Activated CD4-positive, alpha-beta memory T cell treated with anti-CD3 and anti-CD28 coated beads, Interleukin-2, amount 10 ng/mL, durations not matched to agents 7 days and 5 days (primary cell): ENCODE measurements at places on chromosomes 7 and 10. TPM values are rescaled to one million over a fixed set of nuclear protein-coding genes. Genes with fewer than 3 reads are reported as not detected.

- H3K36me3 ChIP-seq: peaks cover 6% of the 10 kb centered on the region
- no peak overlapping the region for H3K27ac ChIP-seq
- DNase-seq: no peak
- H3K4me3 ChIP-seq: no peak overlapping the region
- no peaks in the 10 kb centered on the region for H3K27me3 ChIP-seq
- peaks cover 11% of the 10 kb centered on the region for H3K4me1 ChIP-seq
These were observed 1.9 kb upstream of the PGAM2 start for GRCh38 chr7:44067064-44067951.

GRCh38 chr10:10564081-10564794 is 453.4 kb upstream of the CELF2 start:
- no peaks in the 10 kb centered on the region for H3K4me1 ChIP-seq
- H3K27ac ChIP-seq: no peak overlapping the region
- no peak overlapping the region for H3K4me3 ChIP-seq
- no peak for DNase-seq

DNA sequence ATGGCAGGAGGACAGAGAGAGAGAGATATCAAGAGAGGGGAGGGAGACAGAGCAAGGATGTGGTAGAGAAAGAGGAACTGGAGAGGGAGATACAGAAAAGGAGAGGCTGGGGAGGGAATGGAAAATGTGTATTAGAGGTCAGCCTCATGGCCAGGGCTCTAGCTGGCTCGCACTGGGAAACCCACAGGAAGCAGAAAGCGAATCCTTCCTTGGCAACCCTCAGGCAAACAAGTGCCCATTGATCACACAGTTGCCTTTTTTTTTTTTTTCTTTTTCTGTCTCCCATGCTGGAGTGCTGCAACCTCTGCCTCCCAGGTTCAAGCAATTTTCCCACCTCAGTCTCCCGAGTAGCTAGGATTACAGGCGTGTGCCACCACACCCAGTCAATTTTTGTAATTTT is 391.2 kb downstream of the TYW1 start:
- no peaks in the 10 kb centered on the region for H3K36me3 ChIP-seq
- H3K4me3 ChIP-seq: no peak overlapping the region
- H3K27ac ChIP-seq: no peak overlapping the region

DNA sequence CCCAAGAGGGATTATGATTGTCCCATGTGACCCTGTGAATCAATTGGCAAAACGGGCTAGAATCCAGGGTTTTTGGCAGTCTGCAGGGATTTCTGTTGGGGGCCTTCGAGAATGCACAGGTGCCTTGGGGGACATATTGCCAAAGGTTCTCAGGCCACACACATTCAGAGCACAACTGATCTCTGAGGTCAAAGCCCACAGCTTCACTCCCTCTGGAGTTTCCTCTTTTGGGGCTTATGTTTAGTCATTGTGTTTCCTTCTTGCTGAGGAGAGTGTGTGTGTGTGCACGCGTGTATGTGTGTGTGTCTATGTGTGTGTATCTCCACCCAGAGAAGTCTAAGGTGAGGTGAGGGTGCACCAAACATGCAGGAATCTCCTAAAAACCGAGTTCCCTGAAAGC is 8.8 kb downstream of the PPIF start:
- no peaks in the 10 kb centered on the region for H3K27me3 ChIP-seq
- no peak overlapping the region for H3K27ac ChIP-seq
- no peak overlapping the region for H3K4me3 ChIP-seq
- peaks cover 58% of the 10 kb centered on the region for H3K36me3 ChIP-seq
- peak; percentile 14 for DNase-seq
- H3K4me1 ChIP-seq: peaks cover 47% of the 10 kb centered on the region

DNA sequence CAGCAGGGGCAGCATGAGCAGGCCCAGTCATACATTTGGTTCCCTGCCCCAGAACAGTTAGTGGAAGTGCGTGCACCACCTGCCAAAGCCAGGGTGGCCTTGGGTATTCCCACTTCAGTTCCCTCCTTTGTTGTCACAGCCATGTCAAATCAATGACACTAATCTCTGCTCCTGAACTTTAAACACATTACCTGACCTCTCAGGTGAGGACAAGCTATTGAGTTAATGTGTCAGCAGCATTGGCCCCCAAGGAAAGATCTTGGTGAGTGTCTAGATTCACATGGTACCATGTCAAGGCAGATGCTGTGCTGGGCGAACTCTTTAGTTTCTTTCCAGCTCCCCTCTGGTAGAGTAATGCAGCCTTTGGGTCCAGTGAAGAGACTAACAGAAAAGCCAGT is 2.1 kb downstream of the CYP3A5 start:
- no peaks in the 10 kb centered on the region for H3K27me3 ChIP-seq
- no peaks in the 10 kb centered on the region for H3K36me3 ChIP-seq
- no peak overlapping the region for H3K4me3 ChIP-seq
- H3K4me1 ChIP-seq: peaks cover 8% of the 10 kb centered on the region
- H3K27ac ChIP-seq: no peak overlapping the region

DNA sequence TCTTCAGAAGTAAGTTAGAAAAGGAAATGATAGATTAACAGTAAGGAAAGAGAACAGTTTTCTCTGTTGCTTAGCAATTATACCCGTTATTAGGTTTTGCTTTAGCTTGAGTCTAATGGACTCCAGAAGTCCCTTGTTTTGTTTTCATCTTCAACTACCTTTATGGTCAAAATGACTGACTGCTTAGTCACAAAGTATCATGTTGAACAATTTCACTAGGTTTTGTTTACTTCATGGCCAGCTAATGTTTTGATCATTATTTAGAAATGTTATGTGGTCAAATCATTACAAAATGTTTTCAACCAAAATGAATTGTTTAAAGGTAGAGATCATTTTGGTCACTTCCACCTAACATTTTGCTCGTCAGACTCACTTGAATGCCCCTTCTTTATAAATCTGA is 1.9 kb downstream of the UBN2 start:
- peak overlapping the region; percentile 86 for H3K4me3 ChIP-seq
- no peak for DNase-seq
- no peak overlapping the region for H3K27ac ChIP-seq
- H3K27me3 ChIP-seq: peaks cover 15% of the 10 kb centered on the region
- H3K4me1 ChIP-seq: peaks cover 25% of the 10 kb centered on the region

DNA sequence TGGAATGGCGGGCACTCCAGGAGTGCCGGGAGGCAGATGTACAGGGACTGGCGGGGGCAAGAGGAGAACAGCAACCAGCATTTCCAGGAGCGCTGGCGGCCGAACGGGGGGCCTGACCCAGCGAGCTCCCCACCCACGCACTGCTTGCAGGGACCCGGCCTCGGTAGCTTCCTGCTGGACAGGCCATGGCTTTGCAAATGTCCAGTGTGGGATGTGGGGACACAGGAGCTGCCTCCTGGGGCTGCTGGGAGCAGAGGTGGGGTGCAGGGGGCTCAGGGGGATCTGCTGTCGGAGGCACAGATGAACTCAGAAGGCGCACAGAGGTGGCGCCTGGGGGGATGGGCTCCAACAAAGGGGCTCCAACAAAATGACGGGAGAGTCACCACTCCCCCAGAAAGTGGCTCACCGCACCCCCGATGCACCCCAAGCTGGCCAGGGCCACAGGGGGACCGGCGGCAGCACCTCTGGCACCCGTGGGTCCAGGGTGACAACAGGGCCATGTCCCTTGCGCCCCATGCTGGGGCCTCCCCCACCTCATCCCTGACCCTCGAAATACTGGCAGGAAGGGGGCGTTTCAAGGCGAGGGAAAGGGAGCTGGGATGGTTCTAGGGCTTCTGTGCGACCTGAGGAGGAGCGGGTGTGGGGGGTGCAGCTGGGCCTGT is 41.1 kb downstream of the AP5Z1 start:
- peaks cover 14% of the 10 kb centered on the region for H3K27me3 ChIP-seq
- no peak overlapping the region for H3K4me3 ChIP-seq
- H3K27ac ChIP-seq: no peak overlapping the region
- H3K4me1 ChIP-seq: no peaks in the 10 kb centered on the region

DNA sequence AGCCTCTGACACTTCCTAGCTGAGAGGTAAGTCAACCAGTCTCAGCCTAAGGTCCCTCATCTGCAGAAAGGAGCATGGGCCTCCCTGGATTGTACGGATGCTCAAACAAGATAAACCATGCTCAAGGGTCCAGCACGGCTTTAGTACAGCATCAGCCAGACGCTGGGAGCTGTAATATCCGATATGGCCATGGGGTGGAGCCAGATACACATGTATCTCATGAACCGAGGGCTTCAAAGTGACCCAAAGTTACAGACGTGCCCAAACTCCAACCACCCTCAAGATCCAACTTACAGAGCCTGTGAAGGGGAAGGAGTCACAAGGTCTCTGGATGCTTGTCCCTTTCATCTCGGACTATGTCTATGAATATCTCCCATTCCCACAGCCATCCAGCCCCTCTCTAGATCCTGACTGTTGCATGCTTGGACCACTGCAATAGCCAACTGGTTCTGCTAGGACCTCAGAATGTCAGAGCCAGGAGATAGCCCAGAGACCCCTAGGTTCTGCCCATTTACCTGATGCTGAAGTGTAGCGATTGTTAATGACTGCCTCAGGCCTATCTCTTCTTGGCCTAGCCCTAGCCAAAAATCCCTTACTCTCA is 142.4 kb downstream of the SH3PXD2A start:
- no peaks in the 10 kb centered on the region for H3K27me3 ChIP-seq
- peak; percentile 86 for DNase-seq
- H3K4me3 ChIP-seq: no peak overlapping the region
- no peak overlapping the region for H3K27ac ChIP-seq
- H3K36me3 ChIP-seq: no peaks in the 10 kb centered on the region

GRCh38 chr7:17071866-17072265 is 190.1 kb upstream of the AGR3 start:
- no peak for DNase-seq
- no peak overlapping the region for H3K27ac ChIP-seq
- no peak overlapping the region for H3K4me3 ChIP-seq
- no peaks in the 10 kb centered on the region for H3K36me3 ChIP-seq
- H3K27me3 ChIP-seq: no peaks in the 10 kb centered on the region
- peaks cover 2% of the 10 kb centered on the region for H3K4me1 ChIP-seq

GRCh38 chr7:109745677-109746410 is 1176.2 kb downstream of the DNAJB9 start:
- no peak overlapping the region for H3K27ac ChIP-seq
- DNase-seq: no peak
- H3K27me3 ChIP-seq: no peaks in the 10 kb centered on the region
- no peaks in the 10 kb centered on the region for H3K36me3 ChIP-seq
- no peaks in the 10 kb centered on the region for H3K4me1 ChIP-seq

Gene MACC1
- 0.18 TPM for total RNA-seq
